ENCODE measurements at places on chromosomes 5 and 9.

GRCh38 chr9:121743441-121744001 is 92.1 kb downstream of the DAB2IP start:
- no peak for DNase-seq

- DNase-seq = no peak
These were observed 83.5 kb downstream of the PIK3R1 start for GRCh38 chr5:68299105-68299504.

- no peak for DNase-seq
These were observed 322.9 kb downstream of the SLIT3 start for GRCh38 chr5:168978015-168978414.

GRCh38 chr5:30539004-30539634 is 654.4 kb upstream of the CDH6 start:
- no peak for DNase-seq

- DNase-seq = no peak
These were observed 126.1 kb upstream of the PAPPA start for GRCh38 chr9:116027511-116027910.

- no peak for DNase-seq
These were observed 396.9 kb downstream of the PDE4D start for GRCh38 chr5:59496524-59497134.

DNA sequence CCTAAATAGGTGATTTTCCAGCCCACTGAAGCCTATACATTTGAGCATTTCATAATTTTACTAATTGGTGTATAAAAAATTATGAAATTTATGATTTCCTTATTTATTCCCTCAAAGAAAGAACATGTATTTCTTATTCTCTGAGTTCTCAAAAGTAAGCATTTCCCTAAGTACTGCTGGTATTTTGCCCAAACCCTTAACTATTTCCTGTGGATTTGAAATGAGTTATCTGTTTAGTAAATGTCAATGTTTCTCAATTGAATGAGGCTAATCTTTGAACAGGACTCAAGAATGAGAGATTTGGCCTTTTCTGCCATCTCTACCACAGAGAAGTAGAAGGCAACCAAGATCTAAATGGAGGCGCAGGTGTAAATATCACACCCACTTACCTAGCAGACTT is 751.7 kb downstream of the TLE1 start:
- no peak for DNase-seq

Measured in CD4-positive, alpha-beta memory T cell (primary cell).